ENCODE measurements at places on chromosomes 13 and 19. TPM values are rescaled to one million over a fixed set of nuclear protein-coding genes. Genes with fewer than 3 reads are reported as not detected.

LENG9 gene
- 21.6 TPM for total RNA-seq

TOMM40 gene
- total RNA-seq, result 82.6 TPM

GRCh38 chr19:20278342-20278741, 111.3 kb downstream of the ZNF486 start:
- DNase-seq, result no peak

DNA sequence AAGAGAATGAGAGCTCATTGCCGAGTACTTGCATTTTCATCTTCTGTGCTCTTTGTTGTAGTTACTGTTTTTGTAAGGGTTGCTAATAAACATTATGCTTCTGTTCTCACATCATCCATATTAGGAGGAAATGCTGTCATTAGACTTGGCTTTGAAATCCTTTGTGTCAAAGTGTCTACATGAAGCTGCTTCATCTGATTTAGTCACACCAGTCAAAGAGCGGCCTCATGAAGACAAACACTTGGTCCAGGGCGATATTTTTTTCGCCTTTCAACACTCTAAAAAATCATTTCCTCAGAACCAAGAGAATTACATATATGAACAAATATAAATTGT, 105.0 kb downstream of the SPRY2 start:
- DNase-seq, result no peak
